GM12891 (cell line): ENCODE measurements at places on chromosomes 6 and 20.

DNA sequence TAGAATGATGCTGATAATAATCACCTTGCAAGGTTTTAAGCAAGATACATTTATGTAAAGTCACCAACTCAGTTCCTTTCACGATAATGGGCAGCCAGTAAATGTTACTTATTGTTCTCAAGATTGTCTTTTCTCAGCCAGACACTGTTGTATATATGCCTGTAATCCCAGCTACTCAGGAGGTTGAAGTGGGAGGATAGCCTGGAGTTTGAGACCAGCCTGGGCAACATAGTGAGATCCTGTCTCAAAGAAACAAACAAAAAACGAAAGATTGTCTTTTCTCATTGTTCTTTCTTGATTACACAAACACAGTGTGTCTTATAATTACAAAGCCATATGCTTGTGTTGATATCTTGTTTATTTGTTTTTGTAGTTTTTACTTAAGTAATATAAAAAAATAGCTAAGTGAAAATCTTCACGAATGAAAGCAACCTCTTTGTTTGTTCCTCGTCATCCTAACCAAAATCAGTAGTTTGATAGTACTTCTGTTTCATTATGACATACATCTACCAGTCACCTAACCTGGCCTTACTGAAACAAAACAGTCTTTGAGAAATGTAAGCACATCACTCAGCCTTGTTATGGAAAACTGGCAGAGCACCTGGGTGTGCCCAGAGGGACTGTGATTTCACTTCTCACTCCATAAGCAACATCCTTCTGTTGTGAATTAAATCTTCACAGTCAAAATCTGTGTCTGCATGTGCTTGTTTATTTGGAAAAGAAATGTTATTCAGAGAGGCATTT is 436.2 kb upstream of the SOX4 start:
- no peak for DNase-seq

GRCh38 chr20:35673884-35674283 is 9.2 kb upstream of the CPNE1 start:
- DNase-seq = no peak

- DNase-seq = no peak
Observed at GRCh38 chr20:53695797-53696527, 102.3 kb upstream of the ZNF217 start.

DNA sequence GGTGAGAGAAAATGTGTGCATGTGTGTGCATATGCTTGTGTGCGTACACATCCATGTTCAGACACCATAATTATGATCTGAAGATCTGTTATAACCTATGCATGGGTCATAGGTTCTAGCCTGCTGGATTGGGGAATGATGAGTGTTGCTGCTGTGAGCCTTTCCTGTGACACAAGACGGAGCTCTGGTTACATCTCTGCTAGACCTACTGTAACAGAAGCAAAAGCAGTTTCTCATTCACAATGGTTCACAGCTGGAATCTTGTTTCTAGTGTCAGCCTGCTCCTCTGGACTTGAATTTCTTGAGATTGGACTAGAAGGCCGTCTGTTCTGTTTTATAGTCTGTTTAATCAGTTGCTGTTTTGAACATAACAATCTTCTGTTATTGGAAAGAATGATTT is 40.1 kb downstream of the DEFB114 start:
- no peak for DNase-seq

- DNase-seq = no peak
Observed at GRCh38 chr20:46803123-46804020, 91.3 kb upstream of the EYA2 start.

DNA sequence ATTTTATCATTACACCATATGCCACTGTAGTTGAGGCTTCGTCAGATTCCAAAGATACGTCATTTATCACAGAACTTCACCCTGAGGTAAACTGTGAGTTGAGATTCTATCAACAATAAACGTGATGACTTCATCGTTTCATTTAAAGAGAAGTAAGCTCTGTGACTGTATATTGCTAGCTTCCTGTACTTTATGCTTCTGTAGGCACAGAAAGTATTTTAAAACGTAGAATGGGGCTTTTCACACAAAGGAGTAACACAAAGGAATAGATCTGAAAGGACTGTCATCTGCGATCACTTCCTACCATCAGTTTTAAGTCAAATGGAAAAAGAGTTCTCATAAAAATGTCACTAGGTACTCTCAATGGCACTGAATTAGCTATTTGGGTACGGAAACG is 234.4 kb upstream of the MCHR2 start:
- DNase-seq = no peak

DNA sequence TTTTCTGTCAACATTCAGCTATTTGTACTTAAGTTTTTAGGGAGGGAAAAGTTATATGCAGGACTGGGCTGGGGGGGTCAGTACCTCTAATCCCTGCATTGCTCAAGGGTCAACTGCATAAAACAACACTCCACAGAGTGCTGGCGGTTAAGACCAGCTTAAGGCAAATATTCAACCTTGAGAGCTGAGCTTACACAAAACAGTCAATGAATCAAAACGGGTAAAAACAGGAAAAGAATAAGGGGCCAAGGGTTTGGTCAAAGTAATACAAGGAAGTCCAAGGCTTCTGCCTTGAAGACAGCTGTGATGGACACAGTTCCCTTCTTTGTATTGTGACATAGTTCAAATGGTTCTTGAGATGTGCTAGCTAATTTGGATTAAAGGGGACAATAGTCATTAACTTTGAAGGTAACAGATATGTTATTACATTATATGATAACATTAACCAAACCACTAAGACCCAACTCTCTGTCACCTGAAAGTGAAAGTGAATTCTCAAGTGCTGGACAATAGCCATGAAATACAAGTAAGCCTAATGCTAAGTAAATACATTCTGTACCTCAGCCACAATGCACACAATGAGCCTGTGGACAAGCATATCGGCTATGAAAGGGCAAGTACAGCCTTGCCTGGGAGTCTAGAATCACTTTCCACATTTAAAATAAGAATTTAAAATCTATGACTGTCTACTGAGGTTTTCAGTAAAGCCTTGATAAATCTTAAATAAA is 106.8 kb downstream of the PDE10A start:
- DNase-seq = no peak

DNA sequence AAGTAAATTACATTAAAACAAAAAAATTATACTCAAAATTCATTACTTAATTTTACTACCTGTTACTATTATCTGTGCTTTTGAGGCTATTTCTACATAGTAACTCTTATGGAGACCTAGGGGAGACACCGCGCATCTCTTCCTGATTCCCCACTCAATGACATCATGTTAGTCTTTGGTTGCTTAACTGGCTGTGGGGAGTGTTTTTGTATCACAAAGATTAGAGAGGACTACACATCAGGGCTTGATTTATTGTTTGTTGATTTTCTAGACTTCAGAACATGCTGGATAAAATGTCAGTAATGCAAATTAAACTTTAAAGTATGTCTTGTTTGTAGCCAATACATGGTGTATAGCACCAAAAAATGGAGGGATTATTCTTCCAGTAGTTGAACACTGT is 26.0 kb downstream of the SLC2A10 start:
- no peak for DNase-seq

DNA sequence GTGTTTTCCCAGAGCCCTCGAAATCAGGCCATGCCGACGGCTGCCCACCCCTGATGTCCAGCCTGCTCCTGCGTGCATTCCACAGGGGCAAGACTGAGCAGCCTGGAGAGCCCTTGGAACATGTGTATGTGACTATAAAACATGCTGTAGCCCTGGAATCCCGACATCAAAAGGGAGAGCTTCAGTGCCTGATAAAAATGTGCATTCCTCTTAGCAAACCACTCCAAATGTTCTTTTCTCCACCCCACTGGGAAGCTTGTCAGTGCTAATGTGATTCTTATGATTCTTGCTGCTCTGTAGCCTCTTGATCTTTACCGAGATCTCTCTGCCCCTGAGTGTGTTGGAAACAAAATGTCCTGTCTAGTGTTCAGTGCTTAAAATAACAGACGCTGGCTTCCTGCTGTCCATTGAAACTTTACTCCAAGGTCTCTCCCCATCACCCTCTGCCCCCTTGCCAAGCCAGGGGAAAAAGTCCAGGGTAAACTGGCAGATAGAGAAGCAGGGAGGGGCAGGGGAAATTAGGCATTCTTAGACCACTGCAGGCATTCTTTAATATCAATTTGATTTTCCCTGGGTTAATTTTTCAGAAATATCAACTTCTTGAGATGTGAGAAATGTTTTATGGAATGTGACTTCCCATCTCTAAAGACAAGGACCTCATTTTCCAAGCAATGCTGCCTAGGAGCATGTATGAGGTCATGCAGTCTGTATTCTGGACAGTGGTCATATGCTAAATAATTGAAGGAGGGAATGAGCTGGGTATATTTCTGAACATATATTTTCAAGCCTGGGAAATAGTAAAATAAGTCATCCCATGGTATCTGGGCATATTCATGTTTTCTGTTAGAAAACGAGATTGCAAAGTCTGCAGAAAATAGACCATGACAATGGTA is 73.8 kb upstream of the ISM1 start:
- no peak for DNase-seq

DNA sequence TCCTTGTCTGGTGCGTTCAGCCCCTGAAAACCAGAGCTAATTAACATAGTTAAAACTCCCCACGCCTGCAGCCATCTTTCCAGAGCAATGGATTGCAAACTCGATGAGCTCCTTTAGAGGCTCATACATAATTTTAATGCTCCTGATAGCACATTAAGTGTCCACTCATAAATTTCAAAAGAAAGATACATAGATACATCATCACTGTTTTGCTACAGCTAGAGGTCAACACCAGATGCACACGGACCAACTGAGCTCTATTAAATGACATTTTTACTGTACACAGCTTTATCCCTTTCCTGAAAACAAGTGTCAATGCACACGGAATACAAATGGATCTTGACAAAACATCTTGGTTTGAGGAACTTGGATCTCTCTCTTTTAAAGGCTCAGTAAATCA is 91.3 kb upstream of the HDAC2 start:
- no peak for DNase-seq

- DNase-seq = no peak
Observed at GRCh38 chr6:112906726-112907125, 559.6 kb downstream of the RFPL4B start.

DNA sequence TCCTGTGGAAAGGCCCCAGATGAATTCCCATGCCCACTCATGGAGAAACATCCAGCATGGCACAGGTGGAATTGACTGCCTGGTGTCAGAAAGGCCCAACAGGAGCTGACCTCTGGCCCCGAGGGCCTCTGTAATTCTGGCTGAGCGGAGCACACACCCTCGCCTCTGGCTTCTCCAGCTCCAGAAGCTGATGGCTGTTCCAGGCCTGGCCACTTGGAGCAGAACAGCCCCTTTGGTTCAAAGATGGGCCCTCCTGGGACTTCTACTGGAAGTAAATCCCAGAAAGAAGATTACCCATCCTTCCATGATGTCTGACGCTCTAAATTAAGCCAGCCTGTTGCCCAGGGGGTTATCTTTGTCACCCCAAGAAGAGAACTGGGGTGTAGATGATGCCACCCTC is 275.1 kb upstream of the CDH4 start:
- no peak for DNase-seq

DNA sequence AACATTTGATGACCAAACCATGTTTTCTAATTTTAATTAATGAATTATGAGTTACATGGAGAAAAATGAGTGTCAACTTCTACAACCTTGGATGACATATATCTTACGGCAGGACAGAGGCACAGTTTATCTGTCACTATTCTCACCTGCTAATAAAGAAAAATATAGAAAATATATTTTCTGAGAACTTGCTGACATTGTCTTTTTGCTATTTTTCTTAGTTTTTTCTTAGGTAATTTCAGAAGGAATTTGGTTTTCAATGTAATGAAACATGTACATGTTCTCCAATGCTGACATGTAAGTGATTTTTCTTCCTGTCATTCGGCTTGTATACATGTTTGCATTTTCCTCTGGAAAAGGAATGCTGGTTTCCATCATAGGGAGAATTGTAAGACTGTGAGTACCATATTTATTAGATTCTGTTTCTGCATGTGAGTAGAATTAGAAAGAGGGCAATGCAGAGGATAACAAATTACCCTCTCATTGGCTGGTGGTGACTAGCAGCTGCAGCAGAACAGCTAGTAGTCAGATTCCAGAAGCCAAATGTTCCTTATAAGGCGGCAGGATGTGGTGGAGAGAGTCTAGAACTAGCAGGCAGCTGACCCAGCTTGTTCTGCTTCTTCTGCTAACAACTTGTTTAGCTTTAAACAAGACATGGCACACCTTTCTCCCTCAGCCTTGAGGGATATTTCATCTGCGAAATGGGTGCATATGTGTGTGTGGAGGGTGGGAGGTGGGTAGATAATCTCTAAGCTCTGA is 132.8 kb upstream of the SPACA1 start:
- no peak for DNase-seq

DNA sequence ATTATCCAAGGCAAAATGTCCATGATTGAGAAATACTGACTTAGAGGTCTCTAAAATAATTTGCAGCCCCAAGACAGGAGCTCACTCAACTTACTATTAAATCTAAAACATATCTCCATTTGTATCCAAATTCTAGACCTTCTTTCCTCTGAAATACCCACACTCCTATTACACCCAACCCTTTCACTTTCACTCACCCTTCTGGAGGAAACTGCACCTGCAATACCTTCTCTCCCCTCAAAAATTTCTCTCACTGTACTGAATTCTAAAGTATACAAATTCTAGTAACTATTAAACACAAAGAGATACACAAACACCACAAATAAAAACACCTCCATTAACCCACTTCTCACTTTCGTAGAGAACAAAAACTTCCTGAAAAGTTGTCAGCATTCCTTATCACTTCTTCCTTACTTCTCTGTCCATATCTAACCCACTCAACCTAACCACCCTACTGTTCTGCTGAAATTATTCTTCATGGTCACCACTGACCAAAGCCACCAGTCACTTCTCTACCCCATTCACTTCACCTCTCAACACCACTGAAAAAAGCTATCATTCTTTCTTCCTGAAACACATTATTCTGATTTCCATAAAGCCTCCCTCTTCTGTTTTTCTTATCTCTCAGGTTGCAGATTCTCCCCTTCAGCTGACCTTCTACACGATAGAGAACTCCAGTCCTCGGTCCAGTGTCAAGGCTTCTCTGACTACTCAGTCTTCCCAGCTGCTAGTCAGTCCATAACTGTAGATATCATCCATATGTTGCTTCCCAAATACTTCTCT is 12.0 kb downstream of the LMBRD1 start:
- DNase-seq = no peak

DNA sequence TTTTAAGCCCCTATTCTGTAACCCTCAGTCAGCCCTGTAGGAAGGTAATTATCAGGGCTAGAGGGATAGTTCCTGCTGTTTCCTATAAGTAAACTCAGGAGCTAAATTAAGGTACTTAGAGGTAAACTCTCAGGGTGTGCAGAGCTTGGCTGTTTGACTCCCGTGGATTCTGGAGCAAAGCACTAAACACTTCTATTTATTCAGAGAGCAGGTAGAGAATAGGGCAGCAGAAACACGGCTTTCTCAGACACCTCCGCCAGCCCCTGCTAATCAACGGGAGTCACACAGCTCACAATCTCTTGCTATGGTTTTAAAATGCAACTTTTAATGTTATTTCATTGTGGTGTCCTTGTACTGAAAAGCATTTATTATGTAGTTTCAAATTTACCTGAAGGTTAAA is 21.8 kb downstream of the PRKN start:
- DNase-seq = no peak

DNA sequence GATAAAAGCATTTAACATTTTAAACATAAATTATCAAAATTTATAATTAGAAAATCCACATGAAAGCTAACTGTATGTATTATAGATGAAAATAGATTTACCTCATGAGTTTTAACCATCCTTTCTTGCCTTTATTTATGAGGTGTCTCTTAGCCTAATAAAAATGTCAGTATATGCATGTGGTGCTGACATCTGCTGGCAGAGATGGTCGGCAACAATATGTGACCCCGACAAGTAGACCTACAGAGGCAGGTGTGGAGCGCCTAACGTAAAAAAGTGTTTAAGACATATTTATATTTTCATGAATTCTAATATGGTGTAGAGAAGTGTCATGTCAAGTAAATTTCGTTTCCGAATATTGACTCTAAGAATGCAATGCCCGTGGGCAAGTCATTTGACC is 149.0 kb upstream of the FUT9 start:
- no peak for DNase-seq
